ENCODE measurements at places on chromosomes 3 and 15.

- DNase-seq, result no peak
Measured at GRCh38 chr3:105458518-105459215, 92.0 kb downstream of the ALCAM start.

DNA sequence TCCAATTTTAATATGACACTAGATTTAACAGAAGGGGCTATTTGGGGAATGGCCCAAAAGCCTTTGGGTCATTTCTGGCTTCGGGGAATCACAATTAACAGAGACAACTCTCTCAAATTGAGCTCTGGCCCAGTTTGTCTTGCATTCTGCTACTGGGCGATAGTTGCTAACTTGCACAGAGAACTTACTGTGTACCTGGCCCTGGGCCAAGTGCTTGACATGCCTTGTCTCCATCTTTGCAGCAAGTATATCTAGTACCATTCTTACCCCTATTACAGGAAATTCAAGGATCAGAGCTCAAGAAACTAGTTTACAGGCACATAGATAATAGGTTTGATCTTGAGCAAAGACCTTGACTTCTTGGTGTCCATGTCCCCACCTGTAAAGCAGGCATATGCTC is 175.7 kb downstream of the TMEM108 start:
- no peak for DNase-seq

DNA sequence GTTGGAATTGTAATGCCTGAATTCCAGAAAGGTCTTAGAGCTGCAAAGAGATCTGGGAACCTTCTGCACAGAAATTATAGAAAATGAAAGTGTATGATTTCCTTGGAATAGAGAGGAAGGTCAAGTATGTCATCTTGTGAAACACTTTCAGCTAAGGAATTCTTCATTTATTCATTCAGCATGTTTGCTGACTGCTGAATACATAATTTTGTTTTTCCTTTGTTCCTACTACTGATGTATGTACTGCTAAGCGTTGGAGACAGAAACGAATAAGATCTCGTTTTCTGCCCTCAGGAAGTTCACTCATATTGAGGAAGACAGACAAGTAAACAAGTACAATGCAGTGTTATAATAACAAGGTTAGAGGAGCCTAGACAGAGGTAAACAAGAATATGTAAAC is 14.3 kb upstream of the IL20RB start:
- no peak for DNase-seq

GRCh38 chr15:88049506-88049905 is 207.0 kb downstream of the NTRK3 start:
- DNase-seq, result no peak

DNA sequence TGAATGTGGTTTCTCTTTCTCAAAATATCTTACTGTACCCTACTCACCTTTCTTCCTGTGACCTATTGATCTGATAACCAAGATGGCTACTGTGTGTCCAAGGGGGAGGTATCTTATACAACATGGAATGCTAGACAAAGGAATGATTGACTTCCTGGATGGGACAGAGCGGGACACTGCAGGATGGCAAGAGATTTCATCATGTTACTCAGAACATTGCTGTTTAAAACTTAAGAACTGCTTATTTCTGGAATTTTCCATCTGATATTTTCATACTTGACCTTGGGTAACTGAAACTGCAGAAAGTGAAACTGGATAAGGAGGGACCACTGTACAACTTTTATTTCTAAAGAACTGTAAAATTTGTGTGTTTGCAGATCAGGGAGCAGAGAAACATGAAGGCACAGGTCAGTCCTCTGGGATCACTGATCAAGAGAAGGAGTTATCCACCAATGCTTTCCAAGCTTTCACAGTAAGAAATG is 18.5 kb downstream of the CNOT10 start:
- DNase-seq, result no peak

GRCh38 chr3:2984831-2985220 is 125.3 kb downstream of the IL5RA start:
- no peak for DNase-seq

- no peak for DNase-seq
Measured at GRCh38 chr3:124976383-124976782, 41.8 kb upstream of the MUC13 start.

DNA sequence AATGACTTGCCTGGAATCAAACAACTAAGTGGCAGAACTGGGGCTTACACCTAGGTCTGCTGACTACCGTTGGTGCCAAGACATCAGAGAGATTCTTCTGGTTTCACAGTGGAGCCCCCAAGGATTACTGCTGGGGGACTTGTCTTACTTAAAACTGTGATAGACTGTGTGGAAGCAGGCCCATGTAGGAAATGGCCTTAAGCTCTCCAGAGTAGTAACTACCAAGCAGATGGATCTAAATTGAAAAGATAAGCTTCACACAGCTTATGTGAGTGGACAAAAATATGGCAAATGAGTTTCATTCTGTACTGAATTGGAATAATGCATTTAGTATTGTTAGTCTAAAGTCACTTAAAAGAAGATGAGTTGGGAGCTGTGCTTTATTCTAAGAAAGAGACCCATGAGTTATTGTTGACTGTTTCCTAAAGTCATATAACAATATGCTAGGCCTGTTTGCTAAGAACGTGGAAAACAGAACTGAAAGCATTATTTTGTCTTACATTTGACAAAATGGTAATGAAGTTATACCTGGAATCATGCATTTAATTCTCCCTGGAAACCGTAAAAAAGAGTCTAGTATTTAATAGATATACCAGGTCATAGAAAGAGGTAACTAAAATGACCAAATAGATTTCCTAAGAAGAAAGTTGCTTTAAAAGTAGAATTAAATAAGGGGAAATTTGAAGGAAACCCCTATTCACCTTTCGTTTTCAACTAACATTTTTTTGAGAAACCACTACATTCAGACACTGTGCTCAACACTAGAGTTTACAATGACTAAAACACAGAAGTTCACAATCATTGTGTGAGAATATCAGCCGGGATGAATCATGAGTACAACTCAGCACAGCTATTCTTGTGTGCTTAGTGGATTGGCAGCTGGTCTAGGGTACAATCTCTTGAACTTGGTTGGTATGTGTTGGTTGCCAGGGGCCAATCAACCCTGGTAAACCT is 13.0 kb upstream of the MAPK6 start:
- no peak for DNase-seq

GRCh38 chr15:68384451-68385239 is 47.3 kb downstream of the ITGA11 start:
- DNase-seq, result no peak

DNA sequence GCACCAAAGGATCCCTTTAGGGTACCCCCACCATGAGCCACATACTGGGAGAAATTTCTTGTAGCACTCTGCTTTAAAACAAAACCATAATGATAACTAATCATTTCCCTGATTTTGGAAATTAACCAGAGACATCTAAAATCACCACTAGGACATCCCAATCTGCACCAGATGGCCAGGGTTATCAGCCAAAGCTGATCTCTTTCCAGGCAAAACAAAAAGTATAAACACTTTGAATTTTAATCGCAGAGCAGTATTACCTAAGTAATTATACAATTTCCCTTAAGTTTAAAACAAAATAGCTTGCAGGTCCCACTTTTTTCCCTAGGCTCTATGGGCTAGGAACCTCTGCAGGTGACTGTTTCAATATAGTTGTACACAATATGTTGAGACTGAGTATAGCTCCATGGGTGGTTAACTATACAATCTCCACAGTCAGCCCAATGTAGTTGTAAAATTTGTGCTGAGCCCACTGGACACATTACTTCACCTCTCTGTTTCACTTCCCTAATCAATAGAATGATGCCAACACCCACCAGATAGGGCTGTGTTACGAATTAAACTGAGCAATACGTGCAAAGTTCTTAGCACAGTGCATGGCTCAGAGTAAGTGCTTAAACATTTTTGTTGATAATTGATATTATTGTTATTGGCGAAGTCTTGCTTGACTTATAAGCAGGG is 629 bp upstream of the NOX5 start:
- DNase-seq, result no peak

Data from Jurkat, Clone E6-1 (cell line).